ENCODE measurements at places on chromosomes 3 and 15.

- no peak for DNase-seq
Measured at GRCh38 chr3:182165234-182165633, 453.5 kb downstream of the SOX2 start.

- DNase-seq, result no peak
Measured at GRCh38 chr3:28792604-28793003, 444.0 kb upstream of the AZI2 start.

DNA sequence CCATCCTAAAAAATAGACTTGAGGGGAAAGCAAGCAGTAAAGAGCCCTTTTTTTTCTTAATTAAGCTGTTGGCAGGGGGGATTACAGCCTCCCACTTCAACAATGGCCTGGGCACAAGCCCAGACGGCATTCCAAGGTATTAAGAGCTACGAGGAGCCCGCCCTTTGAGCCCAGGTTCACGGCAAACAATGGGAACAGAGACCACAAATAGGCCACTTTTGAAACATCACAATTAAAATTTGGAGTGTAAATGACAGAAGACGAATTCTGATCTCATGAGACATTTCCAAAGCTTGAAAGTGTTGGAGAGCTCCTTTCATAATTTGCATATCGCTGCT lies 8.9 kb downstream of the CHSY1 start:
- no peak for DNase-seq

- DNase-seq, result no peak
Measured at GRCh38 chr3:66797889-66798560, 200.1 kb upstream of the KBTBD8 start.

DNA sequence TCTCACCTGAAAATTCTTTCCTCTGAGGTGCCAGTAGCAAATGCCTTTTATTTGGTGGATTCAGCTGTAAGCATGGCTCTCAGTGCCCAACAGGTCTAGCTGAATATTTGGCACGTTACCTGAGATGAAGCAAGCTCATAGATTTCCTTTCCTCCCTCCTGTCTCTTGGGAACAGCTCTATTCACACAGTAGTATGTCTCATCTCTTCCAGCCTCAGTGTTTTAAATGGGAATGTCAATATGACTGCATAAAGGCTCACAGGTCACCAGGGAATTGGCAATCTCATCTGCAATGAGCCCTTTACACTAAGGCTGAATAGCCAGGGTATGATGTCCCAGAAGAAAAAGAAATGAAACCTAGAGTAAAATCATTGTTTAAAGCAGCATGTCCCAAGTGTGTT lies 733.5 kb downstream of the NTRK3 start:
- no peak for DNase-seq

- no peak for DNase-seq
Measured at GRCh38 chr3:53040351-53040820, 5.5 kb downstream of the SFMBT1 start.

- no peak for DNase-seq
Measured at GRCh38 chr3:71281280-71281679, 302.2 kb downstream of the FOXP1 start.

- no peak for DNase-seq
Measured at GRCh38 chr15:35674873-35675781, 129.2 kb upstream of the DPH6 start.

- DNase-seq, result no peak
Measured at GRCh38 chr3:105877336-105877910, 8.6 kb upstream of the CBLB start.
